ENCODE measurements at places on chromosomes 5 and 9.
A peak's percentile ranks its signal among the peaks of the same experiment; 100 is the strongest.

DNA sequence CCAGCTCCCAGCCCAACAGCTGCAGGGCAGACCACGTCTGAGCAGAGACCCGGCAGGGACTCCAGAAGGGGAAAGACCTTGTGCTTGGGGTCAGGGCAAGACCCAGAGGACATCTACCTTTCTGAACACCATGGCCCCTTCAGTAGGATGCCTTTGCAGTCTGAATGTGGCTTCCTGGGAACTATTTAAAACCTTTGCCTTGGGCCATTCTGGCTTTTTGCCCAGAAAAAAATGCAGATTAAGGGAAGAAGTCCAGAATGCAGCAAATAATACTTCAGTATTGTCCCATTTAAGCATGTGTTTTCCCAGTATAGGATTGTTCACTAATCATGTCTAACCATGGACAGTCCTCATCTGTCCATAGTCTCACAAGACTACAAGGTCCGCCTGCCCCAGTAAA is 67.5 kb upstream of the ERCC6L2 start:
- DNase-seq = no peak

GRCh38 chr5:76608833-76609232 is 14.4 kb downstream of the F2RL2 start:
- no peak for DNase-seq

DNA sequence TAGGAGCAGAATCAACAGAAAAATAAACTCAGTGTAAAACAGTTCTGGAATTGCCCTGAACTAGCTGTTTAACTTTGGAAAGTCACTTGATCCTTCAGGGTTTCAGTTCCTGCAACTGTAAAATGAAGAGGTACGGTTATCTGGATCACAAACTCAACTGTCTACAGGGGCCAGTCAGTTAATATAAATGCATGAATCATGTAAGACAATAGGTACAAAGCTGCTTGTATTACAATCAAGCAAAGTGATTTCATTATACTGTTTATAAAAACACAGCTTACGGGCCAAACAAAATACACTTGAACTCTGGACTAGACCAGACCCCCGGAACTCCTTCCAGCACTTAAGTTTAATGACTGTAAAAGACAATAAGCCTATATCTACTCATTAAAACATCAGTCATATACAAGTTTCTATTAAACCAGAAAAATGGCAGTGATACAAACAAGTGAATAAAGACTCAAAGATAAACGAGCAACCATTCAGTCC is 73.0 kb downstream of the MRPS27 start:
- DNase-seq = no peak

GRCh38 chr9:132597073-132597775 is 14.8 kb downstream of the BARHL1 start:
- DNase-seq = no peak

- DNase-seq = no peak
Measured at GRCh38 chr9:13351778-13352386, 72.4 kb upstream of the MPDZ start.

DNA sequence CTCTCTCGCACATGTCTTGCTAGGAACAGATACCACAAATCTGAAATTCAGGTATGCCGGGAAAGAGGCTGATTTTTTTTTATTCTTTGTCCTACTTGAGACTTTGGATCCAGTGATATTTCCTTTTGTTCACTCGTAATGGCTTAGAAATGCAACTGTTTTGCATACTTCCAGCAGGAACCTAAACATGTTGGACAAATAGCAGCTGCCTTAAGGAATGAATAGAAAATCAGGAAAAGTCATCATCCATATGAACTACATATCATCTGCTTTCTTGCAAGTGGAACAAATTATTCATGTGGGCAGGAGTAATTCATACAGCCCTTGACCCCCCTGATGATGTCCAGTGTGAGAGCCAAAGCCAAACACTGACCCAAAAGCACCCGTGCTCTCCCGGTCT is 17.4 kb downstream of the TTC39B start:
- DNase-seq = no peak

DNA sequence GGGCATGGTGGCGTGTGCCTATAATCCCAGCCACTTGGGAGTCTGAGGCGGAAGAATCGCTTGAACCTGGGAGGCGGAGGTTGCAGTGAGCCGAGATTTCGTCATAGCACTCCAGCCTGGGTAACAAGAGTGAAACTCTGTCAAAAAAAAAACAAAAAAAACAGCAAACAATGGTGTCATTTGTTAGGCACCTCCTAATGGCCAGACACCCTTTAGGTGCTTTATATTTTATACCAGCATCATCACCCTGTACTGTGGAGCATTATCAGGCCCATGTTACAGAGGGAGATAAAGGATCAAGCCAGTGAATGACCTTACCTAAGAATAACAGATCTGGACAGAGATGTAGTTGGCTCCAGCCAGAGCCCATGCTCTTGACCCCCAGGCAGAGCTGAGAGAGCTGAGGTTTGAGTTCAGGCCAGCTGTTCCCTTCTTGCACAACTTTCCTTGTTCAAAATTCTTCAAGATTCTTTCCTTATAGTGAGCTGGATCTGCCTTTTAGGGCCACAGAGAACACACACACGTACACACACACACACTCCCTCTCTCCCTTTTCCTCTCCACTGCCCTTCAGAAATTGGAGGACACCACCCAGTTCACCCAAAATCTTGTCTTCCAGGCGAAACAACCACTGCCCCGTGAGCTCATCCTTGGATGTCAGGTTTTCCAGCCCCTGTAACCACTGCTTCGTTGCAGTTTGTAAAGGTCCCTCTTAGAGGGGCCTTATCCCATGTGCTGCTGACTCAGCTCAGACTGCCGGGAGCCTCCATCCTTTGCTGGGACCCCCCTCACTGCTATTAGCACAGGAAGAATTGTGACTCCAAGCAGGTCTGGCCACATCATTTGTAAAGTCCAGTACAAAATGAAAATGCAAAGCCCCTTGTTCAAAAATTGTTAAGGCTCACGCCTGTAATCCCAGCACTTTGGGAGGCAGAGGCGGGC is 10.4 kb upstream of the PTGES start:
- no peak for DNase-seq

GRCh38 chr9:137286975-137287383 is 9.5 kb downstream of the TOR4A start:
- peak; percentile 10 for DNase-seq

- no peak for DNase-seq
Measured at GRCh38 chr9:126830827-126831226, 26.0 kb downstream of the ZBTB43 start.

GRCh38 chr5:67699560-67699959 is 503.0 kb upstream of the CD180 start:
- DNase-seq = no peak

Data from right kidney (tissue), 9 donors.